ENCODE measurements at places on chromosomes 1 and 21.

DNA sequence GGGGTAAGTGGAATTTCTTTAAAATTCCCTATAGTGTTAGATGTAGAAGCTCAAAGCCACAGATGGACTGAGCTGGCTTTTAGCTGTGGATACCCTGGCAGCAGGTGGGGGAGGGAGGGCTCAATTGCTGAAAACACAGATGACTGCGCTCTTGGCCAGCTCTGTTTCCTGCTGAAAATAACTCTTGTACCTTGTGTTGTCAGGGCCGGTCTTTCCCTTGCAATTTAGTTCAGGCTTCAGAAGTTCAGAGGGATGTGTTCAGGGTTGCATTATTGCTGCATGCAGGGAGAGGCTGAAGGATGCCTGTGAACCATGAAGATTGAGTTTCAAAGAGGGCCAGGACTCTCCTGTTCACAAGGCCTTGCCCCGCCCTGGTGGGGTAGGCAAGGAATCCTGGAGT, 58.1 kb upstream of the GCLM start:
- DNase-seq = no peak

DNA sequence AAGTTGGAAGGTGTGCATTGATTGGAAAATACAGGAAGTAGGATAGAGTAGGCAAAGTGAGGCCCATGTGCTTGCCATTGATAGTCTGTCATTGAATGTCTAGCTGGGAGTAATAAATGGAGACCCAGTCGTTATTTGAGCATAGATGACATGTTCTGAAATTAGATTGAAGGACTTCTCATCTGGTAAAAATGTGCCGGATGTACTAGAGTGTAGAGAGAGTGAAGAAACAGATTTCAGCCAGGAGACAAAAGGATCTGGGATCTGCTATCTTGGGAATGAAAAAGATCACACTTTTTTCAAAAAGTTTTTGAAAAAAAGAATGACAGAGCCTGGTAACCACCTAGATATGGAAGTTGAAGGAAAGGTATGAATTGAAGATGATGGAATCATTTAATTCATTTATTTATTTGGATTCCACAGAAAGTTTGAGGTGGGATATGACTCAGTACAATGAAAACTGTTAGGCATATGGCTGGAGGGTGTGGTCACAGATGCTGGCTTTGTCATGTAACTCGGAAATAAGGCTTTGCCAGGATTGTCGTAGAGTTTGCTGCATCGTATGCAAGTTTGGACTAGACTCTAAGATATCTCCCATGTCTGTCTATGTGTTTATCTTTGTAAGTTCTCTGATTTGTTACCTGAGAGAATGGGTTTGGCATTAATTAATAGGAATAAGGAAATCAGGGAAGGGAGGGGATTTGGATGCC, 137.1 kb downstream of the PBX1 start:
- peak; percentile 38 for DNase-seq

DNA sequence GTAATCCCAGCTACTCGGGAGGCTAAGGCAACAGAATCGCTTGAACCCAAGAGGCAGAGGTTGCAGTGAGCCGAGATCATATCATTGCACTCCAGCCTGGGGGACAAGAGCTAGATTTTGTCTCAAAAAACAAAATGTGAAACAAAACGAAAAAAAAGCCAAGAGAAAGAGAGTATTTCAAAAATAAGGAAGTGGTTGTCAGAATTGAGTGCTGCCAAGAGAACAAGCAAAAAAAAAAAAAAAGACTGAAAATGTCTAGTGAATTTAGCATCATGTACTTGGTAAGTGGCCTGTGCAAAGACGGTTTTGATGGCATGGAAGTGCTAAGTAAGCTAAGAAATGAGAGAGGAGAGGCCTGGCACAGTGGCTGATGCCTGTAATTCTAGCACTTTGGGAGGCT, 14.3 kb downstream of the KPNA6 start:
- DNase-seq = no peak

DNA sequence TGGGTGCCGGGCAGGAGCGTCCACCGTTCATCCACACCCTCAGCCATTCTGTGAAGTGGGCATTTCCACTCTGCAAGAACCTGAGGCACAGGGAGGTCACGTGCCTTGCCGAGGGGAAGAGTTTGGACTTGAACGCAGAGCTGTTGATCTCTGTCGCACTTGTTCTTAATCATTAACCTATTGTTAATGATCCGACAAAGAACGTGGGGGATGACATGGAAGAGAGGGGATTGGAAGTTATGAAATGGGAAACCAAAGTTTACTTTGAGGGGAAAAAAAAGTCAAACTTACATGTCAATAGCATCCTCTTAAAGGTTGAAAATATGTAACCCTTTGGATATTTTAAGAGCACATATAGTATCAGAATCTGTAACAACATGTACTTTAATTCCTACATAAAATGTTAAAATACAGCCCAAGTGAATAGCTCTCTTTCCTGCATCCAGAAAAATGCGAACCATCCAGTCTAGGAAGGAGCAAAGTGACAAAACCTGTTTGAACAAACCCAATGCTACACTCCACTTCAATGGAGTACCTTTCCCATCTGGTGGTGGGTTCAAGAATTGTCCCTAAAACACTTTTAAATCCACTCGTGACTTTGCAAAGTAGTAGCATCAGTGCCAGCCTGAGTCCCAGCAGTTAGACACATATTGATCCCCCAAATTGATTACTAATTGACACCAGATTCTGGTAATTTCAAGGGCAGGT, 75.5 kb downstream of the SETD4 start:
- DNase-seq = no peak

DNA sequence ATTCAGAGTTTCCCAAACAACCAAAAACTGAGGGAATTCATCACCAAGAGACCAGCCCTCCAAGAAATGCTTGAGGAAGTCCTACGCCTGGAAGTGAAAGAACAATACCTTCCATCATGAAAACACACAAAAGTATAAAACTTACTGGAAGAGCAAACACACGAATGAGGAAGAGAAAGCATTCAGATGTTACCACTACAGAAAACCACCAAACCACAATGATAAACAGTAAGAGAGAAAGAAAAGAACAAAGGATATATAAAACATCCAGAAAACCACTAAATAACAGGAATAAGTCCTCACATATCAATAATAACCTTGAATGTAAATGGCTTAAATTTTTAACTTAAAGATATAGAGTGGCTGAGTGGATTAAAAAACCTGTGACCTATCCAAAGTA, 58.5 kb upstream of the BCL10 start:
- DNase-seq = peak; percentile 62

- DNase-seq = peak; percentile 78
Measured at GRCh38 chr1:111769517-111770146, 13.9 kb downstream of the DDX20 start.

DNA sequence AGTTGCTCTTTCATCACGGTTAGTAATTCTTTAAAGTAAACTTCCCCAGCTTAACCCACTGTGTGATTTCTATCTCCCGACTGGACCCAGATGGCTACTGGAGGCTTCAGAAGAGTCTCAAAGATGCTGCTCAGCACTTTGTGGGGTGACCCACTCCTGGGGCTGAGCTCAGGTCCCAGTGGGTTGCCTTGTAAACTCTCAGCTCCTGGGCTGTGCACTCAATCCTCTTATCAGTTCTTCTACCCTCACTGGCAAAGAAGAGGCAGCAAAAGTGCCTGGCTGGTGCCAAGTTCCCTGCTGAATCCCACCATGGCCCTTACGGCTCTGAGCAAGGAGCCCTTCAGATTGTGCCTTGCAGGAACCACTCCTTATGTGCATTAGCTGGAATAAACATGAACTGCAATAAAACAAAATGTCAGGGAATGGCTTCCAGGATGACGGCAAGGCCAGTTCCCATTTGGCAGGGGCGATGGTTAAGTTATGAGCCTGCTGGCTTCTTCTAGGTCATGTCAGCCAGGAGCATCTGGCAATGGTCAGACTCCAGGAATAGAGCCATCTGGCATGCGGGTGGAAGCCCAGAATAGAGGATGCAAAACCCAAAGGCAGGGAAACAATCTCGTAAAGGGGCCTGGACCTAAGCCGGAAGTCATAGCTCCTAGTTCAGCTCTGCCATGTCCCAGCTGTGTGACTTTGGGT, 6.8 kb downstream of the MYOC start:
- no peak for DNase-seq

DNA sequence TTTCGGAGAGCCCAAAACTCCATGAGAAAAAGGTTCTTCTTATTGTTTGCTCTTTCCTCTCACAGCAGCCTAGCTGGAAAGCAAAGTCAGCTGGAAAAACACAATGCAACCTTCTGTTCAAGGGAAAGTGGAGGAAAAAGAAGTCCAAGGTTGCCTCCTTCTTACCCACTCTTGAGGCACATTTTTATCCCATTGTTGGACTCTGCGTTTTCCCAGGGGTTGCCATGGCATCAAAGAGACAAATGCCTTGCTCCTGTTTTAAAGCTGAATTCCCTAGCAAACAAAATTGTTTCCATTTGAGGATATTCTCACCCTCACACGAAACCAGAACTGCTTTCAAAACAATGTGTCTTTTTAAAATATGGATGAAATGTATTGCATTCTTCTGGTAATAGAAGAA, 45.1 kb upstream of the PALMD start:
- no peak for DNase-seq

DNA sequence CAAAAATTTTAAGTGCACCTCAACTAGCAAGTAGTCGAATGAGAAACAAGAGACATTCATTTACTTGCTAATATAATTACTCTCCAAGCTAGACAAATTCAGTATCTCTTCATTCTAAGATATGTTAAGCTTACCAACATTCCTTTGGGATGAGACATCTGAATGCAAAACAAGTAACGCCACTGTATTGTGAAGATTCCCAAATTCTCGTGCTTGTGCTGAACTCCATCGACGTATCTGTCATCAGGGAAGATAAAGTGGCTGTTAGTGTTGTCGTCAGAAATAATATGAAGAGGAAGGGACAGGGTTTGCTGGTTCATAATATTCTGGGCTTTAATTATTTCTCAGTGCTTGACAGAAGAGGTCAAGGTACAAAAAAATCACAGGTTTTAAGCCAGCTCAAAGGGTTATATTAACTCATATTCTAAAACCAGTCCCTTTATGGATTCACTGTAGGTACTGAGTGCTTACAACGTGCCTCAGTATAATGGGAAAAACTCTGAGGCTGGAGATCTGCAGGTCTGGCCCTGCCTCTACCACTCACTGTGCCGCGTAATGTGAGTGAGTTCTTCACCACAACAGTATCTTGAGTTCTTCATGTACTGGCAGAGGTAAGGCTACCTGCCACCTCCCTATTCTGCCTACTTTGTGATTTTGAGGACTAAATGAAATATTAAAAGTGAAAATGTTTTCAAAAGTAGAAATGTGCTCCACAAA, 42.0 kb downstream of the PCSK9 start:
- peak; percentile 84 for DNase-seq

DNA sequence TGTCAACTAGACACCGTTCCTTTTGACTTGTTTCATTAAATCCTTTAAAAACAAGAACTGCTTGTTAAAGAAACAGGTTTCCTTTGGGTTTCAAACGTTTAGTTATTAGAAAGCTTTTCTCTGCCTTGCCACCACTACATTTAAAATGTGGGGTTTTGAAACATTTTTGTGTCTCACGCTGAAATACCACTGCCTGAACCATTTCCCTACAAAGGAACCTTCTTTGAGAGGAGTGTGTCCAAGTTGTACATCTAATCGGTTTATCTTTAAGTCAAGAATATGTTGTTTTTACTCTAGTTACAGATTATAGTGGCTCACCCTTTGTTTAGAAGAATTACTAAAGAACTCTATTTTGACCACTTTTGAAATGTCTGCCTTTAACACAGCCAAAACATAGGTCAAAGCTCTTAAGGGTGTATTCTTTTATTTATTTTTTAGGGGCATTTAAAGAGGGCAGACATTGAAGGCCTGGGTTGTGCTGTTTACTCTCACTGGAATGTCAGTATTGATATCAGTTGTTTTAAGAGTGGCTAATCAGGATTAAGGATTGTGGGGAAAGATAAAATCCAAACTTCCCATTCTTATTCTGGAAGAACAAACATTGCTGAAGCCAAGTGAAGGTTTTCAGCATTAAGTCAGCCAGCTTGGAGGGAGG, 143.4 kb downstream of the GALNT2 start:
- DNase-seq = peak; percentile 28

All from IMR-90 (cell line).